ENCODE measurements at places on chromosomes 5 and 9.
A peak's percentile ranks its signal among the peaks of the same experiment; 100 is the strongest.

- DNase-seq, result no peak
Measured at GRCh38 chr9:134521817-134522501, 119.6 kb upstream of the COL5A1 start.

GRCh38 chr5:173155912-173156311, 11.6 kb downstream of the BNIP1 start:
- DNase-seq, result no peak

GRCh38 chr5:65327582-65327981, 154.1 kb downstream of the ADAMTS6 start:
- DNase-seq, result no peak

DNA sequence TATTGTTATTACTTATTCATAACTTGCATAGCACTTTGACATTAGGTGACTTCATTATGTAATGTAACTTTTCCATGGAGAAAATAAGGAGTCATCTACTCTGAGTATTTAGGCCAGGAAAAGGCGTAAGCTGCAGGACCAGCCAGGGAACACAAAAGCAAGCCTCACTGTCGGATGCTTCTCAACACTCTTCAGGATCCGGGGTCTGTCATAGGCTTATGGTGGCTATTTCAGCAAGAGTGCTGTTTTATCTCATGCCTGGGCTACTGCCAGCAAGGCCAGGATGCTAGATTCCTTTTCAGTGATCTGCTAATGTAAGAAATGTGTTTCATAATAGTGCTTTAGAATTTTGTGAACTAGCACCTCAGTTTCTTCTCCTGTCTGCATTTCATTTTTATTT, 162.4 kb downstream of the CHSY3 start:
- no peak for DNase-seq

DNA sequence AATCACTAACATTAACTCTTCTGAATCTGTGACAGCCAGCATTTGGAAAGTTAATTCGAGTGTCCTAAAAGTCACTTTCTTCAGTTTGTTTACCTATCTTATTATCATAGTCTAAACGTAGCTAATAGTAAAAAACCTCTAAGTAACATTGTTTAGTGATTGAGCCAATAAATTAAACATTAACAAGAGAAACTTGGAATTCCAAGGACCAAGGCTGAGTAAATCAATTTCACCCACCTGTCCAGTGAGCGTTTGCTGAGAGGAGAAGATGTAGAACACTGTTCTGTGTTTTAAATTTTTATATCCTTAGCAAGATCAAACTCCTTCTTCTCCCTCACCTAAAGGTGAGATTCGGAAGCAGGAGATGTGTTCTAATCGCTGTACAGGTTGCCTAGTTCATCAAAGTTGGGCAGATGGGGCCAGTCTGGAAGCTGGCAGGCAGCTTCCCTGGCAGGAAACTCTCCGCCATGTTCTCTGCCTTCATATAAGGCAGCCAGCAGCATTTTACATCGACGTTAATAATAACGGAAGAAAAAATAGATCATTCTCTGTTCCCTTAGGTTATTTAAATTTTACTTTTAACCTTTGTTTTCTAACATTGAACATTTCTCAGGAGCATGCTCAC, 89.2 kb downstream of the DAPK1 start:
- no peak for DNase-seq

DNA sequence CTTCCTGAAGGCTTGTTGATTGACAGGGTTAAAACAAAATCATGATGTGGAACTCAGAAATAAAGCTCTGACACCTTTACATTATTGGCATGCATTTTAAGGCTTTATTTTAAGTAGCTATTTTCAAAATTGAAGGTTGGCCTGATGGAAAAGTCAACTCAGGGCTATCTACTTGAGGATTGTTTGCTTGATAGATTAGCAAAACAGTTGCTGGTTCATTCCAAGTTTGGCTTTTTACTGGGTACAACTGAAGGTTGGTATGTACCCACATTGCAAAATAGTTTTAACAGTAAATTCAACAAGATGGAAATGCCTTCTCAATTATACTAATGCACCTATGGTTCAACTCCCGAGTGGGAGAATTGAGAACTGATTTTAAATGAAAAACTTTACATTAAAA, 161.8 kb upstream of the ELL2 start:
- DNase-seq, result no peak

DNA sequence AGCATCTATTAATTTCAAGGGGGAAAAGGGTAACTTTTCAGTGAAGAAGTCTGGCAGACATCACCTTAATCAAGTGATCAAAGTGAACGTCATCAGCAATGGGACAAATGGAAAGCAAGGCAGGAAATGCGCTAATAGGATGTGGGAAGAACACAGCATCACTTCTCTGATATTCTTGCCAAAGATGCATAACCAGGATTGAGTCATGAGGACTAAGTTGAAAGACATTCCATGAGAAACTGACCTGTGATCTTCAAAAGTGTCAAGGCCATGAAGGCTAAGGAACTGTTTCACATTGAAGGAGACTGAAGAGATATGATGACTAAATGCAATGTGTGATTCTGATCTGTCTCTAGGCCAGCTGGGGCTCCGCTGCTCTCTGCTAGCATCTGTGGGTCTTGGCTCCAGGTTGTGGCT, 92.9 kb downstream of the NDFIP1 start:
- no peak for DNase-seq

GRCh38 chr5:126300293-126300692, 122.9 kb upstream of the GRAMD2B start:
- no peak for DNase-seq

DNA sequence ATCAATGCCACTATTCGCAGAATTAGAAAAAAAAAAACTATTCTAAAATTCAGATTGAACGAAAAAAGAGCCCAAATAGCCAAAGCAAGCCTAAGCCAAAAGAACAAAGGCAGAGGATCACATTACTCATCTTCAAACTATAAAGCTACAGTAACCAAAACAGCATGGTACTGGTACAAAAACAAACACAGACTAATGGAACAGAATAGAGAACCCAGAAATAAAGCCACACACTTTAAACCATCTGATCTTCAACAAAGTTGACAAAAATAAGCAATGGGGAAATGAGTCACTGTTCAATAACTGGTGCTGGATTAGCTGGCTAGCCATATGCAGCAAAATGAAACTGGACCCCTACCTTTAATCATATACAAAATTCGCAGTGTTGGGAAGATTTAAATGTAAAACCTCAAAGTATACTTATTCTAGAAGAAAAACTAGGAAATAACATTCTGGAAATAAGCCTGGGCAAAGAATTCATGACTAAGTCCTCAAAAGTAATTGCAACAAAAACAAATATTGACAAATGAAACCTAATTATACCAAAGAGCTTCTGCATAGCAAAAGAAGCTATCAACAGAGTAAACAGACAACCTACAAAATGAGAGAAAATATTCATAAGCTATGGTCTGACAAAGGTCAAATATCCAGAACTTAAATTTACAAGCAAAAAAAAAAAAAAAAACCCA, 153.7 kb downstream of the NDUFS4 start:
- no peak for DNase-seq

- DNase-seq, result no peak
Measured at GRCh38 chr9:135415586-135415985, 64.0 kb upstream of the PPP1R26 start.

- DNase-seq, result no peak
Measured at GRCh38 chr9:131438190-131438589, 44.3 kb downstream of the PRRC2B start.

- DNase-seq, result no peak
Measured at GRCh38 chr9:128428644-128429512, 8.2 kb downstream of the CERCAM start.

- no peak for DNase-seq
Measured at GRCh38 chr9:20314981-20315380, 307.3 kb downstream of the MLLT3 start.

DNA sequence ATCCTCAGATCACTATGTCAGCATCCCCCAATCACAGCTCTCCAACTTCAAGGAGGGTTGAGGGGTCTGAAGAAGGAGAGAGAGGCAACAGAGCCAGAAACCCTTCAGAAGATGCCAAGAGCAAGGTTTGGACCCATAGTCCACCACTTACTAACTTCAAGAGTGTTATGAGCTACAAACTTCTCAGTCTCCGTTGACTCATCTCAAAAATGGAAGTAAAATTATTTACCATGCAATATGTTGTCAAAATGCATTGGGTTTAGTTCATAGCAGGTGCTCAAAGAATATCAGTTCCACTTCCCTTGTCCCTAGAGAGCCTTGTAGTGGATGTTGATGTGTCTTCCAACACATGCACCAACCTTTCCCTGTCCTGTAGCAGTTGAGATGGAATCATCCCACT, 116.0 kb downstream of the KCNIP1 start:
- DNase-seq, result no peak

GRCh38 chr5:128015978-128016377, 67.6 kb upstream of the SLC12A2 start:
- DNase-seq, result no peak

DNA sequence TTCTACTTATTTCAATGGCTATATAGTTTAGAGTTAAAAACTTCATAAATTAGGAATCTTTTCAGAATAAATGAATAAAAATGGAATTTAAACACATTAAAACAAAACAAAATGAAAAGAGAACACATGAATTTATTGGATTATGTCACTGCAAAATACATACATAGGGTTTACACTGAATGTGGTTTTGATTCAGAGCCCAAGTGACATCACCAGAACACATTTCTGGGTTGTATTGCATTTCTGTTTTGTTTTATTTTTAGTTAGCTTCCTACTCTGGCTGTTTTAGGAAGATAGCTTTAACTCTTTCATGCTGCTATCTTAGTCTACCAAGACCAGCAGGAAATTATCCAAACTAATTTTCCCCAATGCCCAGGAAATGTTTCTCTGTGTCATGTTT, 1935.0 kb downstream of the EFNA5 start:
- DNase-seq, result no peak

- no peak for DNase-seq
Measured at GRCh38 chr5:133781436-133782225, 169.3 kb upstream of the FSTL4 start.

- DNase-seq, result no peak
Measured at GRCh38 chr5:164435576-164435975, 930.2 kb downstream of the MAT2B start.

GRCh38 chr9:91658513-91659105, 235.0 kb upstream of the NFIL3 start:
- DNase-seq, result no peak

- peak; percentile 74 for DNase-seq
Measured at GRCh38 chr9:137458194-137459151, 661 bp downstream of the NSMF start.

DNA sequence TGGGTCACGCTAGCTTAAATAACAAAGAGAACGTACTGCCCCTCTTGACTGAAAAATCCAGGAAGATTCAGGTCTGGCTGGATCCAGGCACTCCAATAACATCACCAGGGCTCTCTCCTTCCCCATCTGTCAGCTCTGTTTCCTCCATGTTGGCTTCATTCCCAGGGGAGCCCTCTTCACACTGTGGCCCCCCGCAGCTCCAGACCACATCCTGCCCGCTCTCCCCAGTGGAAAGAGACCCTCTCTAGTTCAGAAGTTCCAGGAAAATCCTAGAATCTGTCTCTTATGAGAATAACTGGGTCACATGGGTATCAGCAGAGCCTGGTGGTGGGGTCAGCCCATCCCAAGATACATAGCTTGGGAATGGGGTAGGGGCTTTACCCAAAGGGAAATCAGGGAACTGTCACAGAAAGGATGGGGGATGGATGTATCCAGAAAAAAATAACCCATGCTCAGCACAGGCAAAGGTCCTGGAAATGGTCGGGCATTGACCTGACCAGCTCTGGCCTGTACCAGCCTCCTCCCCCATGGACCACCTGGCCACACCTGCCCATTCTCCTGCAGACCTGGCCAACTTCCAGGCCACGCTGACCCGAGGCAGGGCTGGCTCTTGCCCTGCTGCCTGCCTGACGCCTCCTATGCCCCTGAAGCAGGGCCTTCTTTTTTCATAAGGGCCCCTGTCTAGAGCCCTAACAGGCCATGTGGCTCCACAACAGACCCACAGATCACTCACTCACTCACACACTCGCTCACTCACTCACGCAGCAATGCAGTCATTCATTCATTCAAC, 65.9 kb downstream of the COL23A1 start:
- DNase-seq, result no peak

GRCh38 chr9:19757745-19758144, 31.1 kb downstream of the SLC24A2 start:
- DNase-seq, result no peak

- DNase-seq, result no peak
Measured at GRCh38 chr9:97109194-97109811, 70.4 kb upstream of the CTSV start.
